GM12891 (cell line): ENCODE measurements at places on chromosomes 2 and 18.

- no peak for DNase-seq
These were observed 167.0 kb upstream of the RPRM start for GRCh38 chr2:153645599-153645998.

GRCh38 chr2:112020561-112020960 lies 34.5 kb upstream of the TMEM87B start:
- DNase-seq = no peak

DNA sequence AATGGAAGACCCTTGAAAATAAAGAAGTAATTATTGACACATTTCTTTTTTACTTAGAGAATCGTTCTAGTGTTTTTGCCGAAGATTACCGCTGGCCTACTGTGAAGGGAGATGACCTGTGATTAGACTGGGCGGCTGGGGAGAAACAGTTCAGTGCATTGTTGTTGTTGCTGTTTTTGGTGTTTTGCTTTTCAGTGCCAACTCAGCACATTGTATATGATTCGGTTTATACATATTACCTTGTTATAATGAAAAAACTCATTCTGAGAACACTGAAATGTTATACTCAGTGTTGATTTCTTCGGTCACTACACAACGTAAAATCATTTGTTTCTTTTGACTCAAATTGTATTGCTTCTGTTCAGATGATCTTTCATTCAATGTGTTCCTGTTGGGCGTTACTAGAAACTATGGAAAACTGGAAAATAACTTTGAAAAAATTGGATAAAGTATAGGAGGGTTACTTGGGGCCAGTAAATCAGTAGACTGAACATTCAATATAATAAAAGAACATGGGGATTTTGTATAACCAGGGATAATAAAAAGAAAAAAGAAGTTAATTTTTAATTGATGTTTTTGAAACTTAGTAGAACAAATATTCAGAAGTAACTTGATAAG lies 3.3 kb downstream of the PMAIP1 start:
- no peak for DNase-seq

GRCh38 chr2:123073371-123073770 lies 951.7 kb upstream of the CNTNAP5 start:
- DNase-seq = no peak

DNA sequence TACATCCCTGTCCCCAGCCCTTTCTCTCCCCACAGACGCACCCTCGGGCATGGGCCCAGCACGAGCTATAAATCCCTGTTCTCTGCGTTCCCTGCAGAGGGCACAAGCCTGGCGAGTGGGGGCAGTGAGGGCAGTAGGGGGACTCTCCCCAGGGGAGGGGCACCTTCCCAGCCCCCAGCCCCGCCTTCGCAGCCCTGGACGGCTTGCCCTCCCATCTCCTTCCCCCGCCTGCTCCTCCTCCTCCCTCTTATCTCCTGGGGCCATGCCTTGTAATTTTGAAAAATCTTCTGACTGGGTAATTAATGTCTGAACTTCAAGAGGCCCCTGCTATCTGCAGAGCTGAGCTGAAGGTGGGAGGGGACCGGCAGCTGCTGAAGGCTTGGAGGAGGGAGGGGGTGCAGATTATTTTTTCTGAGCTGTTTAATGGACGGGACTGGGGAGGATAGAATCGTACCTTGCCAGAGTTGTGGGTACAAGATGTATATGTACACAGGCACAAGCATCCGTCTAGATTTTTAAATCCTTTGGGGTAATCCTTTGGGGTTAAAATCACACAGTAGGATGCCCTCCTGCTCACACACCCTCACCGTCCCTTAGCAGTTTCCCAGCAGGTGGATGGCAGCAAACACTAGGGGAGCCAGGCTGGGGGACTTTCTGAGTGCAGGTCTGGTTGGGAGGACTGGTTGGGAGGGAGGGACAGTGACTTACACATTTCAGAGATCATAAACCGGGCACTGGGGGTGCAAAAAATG lies 121.9 kb downstream of the SMAD7 start:
- DNase-seq = no peak

DNA sequence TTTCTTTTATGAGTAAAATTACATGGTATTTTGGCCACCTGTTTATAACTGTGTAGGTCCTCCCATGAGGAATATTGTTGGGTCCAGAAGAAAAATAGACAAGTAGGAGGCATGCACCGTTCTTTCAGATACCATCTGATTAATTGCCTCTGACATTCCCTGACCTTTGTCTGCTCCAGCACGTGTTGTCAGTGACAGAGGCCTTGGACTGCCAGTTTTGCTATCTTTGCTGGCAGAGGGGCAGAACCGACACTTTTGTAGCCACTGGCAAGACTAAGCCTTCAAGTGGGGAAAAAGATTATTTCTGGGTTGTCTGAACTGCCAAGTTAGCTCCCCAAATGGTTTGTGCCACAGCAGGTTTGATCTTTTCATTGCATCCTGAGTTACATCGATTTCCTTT lies 276.9 kb downstream of the CAMKMT start:
- DNase-seq = no peak

- no peak for DNase-seq
These were observed 31.6 kb downstream of the SUCLG1 start for GRCh38 chr2:84427235-84428138.

DNA sequence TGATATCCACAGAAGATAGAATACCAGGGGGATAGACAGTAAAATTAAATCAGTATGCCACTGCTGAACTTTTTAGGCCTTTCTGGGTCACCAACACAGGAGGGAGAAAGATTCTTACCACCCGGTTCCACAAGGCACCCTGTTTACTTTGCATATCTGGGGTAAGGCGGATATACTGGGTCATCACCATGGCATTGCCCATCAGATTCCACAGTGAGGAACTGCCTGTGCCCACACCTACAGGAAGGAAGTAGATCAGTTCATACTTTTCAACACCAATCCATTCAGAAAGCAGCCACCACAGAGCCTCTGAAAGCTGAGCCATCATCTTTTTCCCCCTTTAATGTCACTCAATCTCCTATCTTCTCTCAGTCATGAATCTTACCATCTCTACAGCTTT lies 2.0 kb downstream of the LMAN2L start:
- no peak for DNase-seq

- no peak for DNase-seq
These were observed 174.7 kb downstream of the ACKR3 start for GRCh38 chr2:236744281-236744705.

- no peak for DNase-seq
These were observed 121.2 kb upstream of the SLC35G4 start for GRCh38 chr18:11488175-11488574.

DNA sequence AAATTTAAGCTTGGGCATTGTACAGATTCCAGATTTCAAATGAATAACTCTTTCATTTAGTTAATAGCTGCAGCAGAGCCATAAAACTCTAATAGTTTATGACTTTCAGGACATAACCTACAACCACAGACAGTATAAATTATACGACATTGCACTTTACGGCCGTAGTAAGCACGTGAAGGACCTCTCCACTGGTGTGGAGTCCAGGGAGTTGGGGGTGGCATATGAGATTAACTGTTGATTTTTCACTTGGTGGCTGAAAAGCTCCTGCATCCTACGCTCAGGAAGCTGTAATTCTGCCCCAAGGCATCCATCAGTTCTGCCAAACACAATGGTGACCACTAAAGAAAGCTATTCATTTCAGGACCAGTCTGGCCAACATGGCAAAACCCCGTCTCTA lies 376.2 kb downstream of the SOX11 start:
- no peak for DNase-seq

GRCh38 chr2:101697124-101698013 lies at the start of gene MAP4K4:
MAP4K4 (plus strand) TSS chr2:101697707; CDS start chr2:101698081, 374 bp downstream.
- DNase-seq = peak; percentile 35

DNA sequence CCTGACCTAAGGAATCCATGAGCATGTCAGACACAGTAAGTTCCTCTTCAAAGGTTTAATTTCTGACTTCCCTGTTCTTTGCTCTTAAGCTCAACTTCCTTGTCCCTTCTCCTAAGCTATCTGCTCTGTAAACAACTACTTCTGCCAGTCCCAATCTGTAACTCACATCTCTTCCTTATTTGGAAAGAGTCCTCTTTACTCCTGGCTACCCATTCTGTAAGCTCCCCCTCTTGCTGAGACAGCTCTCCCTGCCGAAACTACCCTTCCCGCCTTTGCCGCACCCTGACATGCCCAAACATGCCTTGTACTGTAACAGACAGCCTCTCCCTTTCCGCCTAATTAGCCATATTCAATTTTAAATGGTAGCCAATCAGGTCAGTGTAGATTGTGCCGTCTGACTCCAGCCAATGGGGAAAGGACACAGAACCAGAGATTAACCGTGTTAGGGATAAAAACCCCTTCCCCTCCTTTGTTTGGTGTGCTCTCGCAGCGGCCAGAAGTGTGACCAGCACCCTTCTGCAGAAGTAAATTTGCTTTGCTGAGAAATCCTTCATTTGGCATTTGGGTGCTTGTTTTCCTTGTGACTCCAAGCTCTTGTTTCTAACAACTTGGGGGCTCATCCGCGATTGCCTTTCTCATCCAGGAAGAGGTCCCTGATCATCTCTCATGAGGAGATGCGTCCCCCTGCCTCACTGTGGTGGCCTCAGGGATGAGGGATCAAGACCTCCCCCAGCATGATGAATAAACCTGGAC lies 49.0 kb downstream of the PIAS2 start:
- no peak for DNase-seq

DNA sequence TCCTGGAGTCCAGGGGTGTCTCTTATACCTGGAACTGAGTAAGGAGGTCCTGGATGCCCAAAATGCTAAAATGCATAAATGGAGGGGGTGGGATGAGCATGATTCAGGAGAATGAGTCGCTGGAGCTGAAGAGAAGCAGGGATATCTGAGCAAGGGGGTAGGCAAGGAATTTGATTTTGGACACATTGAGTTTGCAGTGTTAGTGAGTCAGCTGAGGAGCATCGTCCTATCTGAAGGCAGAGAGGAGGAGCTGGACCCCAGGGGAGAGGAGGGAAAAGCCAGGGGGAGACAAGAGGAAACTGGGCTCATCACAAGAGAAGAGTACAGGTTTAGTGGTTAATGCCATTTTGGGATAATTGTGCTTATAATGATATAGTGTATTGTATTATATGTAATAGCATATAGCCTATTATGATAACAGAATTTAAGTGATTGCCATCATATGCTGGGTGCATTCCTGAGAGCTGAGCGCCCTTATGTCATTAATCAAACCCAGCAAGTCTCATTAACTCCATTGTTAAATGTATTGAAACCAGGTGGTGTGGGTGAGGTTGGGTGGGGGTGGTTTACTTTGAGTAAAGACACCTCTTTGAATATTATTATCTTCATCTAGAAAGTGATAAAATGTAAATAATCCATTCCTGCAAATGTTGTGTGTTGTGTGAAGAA lies 12.4 kb downstream of the EHD3 start:
- no peak for DNase-seq

DNA sequence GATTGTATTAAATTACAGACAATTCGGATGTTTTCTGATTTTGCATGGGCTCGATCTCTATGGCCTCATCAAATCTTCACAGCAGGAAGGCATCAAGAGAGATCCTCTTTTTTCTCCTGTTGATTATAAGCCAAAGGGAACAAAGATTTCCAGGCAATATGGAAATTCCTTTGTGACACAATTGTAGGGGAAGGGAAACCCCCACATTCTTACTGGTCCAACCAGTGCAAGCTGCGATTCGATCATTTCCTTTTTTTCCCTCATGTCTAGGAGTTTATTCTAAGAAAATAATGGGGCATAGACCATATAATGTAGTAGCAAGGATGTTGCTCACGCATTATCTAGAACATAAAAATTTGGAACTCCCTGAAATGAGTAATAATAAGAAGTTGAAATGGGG lies 87.7 kb downstream of the LYPD6 start:
- no peak for DNase-seq

DNA sequence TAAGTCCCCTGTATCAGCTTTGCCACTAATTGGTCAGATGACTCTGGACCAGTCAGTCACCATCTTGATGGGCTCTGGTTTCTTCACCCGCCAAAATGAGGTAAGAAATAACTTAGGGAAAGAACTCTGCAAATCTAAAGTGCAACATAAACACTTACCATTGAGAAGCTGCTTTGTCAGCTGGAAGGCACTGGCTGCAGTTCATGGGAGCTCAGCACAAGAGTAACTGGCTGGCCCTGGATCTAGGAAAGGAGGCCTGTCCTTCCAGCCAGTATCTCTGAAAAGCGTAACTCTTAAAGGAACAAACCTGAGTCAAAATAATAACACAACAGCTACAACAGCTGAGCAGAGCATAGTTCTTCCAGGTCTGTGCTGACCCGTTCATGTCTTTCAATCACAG lies 123.9 kb downstream of the CACNB4 start:
- no peak for DNase-seq

- peak; percentile 2 for DNase-seq
These were observed 28.4 kb downstream of the OTX1 start for GRCh38 chr2:63078852-63079606.

DNA sequence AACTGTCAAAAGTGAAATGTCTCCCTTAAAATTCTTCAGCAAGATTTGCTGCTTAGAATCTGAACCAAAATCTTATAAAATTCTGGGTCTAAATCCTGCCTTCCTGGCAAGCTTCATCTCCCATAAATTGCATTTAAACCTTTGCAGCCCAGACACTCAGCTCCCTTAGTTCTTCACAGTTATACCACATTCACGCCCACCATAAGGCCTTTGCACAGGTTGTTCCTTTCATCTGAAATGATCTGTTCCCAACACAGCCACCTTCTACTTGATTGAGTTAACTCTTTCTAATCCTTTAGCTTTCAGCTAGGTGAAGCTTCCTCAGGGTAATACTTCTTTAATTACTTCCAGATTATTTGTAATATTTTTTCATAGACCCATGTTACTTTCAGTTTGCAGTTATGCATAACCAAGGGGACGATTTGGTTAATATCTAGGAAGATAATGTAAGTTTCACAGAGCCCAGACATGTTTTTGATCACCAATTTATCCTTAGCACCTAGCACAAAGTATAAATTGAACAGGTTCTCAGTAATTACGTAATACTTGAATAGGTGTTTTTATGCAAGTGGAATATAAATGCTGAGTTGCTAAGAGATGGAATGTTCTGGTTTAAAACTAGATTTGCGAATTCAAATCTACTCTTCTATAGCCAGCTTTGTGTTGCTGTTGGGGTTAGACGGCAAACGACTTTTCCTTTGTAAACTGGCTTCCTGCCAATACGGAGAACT lies 779.7 kb upstream of the PKDCC start:
- DNase-seq = no peak

- DNase-seq = no peak
These were observed 80.0 kb downstream of the SOWAHC start for GRCh38 chr2:109694190-109694589.
